ENCODE measurements at places on chromosomes 5 and 9.

- DNase-seq = peak; percentile 44
Measured at GRCh38 chr9:16866587-16866986, 3.9 kb downstream of the BNC2 start.

- no peak for DNase-seq
Measured at GRCh38 chr5:97125125-97125683, 17.2 kb downstream of the LIX1 start.

DNA sequence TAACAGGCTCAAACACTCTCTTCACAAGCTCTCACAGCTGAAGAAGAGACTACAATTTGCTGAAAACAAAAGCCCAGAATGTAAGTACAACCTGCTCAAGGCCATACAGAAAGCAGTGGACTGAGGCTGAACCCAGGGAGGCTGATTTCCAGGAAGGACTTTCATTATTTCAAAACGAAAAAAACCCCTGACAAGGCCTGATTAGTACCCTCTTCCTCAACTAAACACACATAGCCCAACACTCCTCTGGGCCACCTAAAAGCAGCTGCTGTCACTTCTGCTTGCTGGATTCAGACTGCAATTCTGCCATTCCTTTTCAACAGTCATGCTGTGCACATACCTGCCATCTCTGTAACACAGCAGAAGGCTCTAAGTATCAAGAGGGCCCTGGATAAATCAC is 18.2 kb downstream of the NRG2 start:
- DNase-seq = no peak

GRCh38 chr5:147417135-147417813 is 92.6 kb downstream of the DPYSL3 start:
- DNase-seq = peak; percentile 28

- DNase-seq = no peak
Measured at GRCh38 chr9:567128-567746, 274.3 kb upstream of the DMRT1 start.

GRCh38 chr9:95629585-95629984 is 112.8 kb upstream of the PTCH1 start:
- no peak for DNase-seq

DNA sequence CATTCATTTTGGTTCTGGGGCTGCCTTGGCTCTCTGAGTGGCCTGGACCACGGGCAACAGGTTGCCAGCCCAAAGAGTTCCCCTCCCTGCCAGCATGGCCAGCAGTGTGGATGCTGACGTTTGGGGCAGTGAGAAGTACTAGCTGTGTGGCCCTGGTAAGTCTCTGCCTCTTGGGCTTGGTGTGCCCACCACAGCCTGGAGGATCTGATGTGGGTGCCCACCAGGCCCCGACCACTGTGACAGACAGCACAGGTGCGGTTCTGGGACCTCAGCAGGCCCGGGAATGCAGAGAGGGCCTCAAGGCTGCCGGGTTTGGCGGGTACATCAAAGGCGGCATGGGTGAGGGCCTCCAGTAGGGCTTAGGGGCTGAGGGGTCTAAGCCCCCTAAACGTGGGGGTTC is 33.6 kb upstream of the PITX1 start:
- no peak for DNase-seq

- no peak for DNase-seq
Measured at GRCh38 chr5:87650284-87650683, 237.6 kb upstream of the CCNH start.

- peak; percentile 38 for DNase-seq
Measured at GRCh38 chr9:95644377-95644776, 127.6 kb upstream of the PTCH1 start.

GRCh38 chr5:56313596-56313995 is 80.5 kb upstream of the ANKRD55 start:
- DNase-seq = no peak

DNA sequence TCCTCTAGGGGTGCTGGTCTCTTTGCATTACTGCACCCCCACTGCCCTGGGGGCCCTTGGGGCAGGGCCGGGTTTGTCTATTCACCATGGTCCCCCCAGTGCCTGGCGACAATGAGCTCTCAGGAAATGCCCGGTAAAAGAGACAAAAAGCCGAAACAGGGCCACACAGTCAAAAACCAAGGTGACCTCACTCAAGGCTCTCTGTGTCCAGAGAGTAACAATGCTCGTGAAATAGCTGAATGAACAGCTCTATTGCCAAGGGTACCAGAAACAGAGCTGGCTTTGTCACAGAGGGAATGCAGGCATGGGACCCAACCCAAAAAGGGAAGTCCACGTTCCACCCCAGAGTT is 16.0 kb downstream of the SH3PXD2B start:
- no peak for DNase-seq

DNA sequence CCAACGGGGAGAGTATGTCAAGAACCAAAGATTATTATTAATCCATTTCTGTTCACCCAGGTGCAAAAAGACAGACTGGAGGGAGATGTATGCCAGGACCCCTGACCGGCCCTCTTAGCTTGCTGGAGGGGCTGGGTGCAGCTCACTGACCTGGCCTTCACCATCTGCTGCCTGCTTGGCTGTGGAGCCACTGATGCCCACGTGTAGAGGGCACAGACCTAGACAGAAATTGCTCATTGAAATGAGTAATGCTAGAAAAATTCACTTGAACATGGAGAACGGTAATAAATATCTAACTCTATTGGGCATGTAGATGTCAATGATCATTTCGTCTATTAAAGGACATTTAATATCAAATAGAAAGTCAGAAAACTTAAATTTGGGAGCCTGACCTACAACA is 58.8 kb upstream of the ERCC6L2 start:
- DNase-seq = no peak

- DNase-seq = peak; percentile 39
Measured at GRCh38 chr5:126445502-126446174, 22.4 kb downstream of the GRAMD2B start.

DNA sequence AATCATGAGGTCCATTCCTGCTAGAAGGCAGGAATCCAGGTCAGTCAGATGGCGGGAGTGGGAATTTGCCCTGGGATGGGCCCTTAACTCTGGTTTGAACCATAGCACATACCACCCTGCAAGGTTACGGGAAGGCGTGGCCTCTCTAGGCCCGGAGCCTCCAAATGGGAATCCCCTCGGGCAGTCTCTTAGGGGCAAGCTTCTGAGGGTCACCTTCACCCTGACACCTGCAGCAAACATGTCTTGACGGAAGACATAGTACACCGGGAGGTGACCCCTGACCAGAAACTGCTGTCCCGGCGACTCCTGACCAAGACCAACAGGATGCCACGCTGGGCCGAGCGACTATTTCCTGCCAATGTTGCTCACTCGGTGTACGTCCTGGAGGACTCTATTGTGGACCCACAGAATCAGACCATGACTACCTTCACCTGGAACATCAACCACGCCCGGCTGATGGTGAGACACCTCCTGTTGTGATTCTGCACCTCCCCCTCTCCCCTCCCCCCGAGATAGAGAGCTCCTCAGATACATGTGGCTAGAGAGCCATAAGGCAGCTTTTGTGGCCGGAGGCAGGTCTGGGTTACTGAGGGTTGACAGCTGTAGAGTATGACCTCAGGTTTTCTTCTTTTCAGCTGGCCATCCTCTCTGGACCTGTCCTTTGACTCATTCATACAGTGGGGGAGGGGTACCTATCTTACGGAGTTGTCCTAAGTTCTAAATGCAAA is 957 bp downstream of the PRELID1 start:
- peak; percentile 39 for DNase-seq

GRCh38 chr9:125638239-125639045 is 68.6 kb downstream of the MAPKAP1 start:
- DNase-seq = no peak

GRCh38 chr9:77488439-77489126 is 159.5 kb downstream of the GNA14 start:
- peak; percentile 47 for DNase-seq

GRCh38 chr5:103410172-103410571 is 151.6 kb downstream of the MACIR start:
- DNase-seq = no peak

- no peak for DNase-seq
Measured at GRCh38 chr9:7178729-7179128, 421.0 kb downstream of the KDM4C start.

- DNase-seq = no peak
Measured at GRCh38 chr5:154395407-154396106, 50.2 kb upstream of the SAP30L start.

DNA sequence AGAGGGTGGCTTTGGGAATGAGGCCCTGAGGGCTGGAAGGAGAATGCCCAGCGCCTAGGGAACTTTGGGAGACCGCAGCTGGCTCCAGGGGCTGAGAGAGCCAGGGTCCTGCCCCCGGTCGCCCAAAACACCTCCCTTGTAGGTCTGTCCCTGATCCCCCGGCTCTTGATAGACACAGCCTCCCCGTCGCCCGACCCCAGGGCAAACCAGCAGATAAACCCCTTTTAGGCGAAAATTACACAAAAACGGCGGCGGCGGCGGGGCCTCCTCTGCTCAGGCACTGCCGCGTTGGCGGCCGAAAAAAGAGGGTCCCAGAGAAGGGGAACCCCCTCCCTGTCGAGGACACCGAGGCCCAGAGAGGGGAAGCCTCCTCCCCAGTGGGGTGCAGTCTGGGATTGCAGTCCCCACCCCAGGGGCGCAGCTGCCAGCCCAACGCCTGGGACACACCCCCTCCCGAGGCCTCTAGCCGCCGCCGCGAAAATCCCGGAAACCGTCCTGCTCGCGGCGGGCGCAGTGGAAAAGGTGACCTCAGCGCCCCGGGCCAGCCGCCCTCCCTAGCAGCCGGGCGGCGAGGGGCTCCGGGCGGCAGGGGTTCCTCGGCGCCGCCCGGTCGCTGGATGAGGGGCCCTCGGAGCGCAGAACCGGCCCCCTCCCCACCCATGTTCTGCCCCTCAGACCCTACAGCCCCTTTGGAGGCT is 3.1 kb upstream of the BARX1 start:
- DNase-seq = no peak

- peak; percentile 53 for DNase-seq
Measured at GRCh38 chr5:158832096-158832685, 267.5 kb downstream of the EBF1 start.

- peak; percentile 73 for DNase-seq
Measured at GRCh38 chr9:91711755-91712601, 238.1 kb downstream of the ROR2 start.

GRCh38 chr5:154479160-154479943 is 1.3 kb upstream of the HAND1 start:
- DNase-seq = no peak

GRCh38 chr5:109373932-109374331 is 35.8 kb downstream of the PJA2 start:
- no peak for DNase-seq

DNA sequence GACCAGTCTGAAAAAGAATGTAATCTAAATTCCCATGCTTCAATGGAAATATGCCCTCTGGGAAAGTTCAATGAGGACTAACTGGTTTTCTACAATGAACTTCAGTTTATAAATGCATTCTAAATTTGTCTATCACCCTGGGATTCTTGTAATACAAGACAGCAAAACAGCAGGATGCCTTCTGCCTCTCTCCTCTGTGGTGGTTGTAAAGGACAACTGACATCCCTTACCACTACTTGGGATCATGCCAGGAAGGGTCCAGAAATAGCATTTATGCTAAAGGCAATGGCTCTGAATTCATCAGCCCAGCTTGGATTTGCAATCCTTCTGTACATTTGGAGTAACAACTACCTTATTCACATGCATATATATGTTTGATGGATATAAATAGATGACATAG is 97.3 kb upstream of the ADAMTS16 start:
- DNase-seq = no peak

DNA sequence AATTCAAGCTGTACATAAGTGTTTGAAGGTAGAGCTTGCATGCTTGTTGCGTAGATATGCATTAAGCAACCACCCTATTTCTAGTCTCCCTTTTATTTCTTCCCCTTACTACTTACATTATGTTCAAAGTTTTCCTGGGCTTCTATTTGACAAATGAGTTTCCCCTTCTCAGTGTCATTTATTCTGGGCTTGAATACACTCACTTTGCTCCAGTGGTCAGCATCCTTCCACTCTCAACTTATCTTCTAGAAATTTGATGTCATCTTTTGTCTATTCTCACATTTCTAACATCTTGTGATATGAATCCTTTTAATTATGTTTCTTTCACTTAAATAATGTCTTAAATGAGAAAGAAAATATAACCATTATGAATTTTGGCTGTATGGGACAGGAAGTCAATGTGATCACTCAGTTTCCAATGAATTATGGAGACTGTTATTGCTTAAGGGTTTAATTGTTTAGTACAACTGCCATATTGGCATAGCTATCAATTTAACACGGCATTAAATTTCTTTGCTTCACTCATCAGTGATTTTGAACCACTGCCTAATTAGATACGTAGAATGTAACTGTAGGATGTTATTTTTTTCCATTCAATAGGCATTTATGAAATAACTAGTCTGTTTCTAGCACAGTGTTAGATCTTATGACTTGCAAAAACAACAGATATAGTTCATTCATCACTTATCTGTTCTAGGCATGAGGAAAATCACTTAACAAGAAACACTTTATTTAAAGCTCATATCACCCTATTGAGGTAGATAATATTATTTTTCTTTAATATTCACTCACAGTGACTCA is 105.5 kb upstream of the CDH12 start:
- no peak for DNase-seq

DNA sequence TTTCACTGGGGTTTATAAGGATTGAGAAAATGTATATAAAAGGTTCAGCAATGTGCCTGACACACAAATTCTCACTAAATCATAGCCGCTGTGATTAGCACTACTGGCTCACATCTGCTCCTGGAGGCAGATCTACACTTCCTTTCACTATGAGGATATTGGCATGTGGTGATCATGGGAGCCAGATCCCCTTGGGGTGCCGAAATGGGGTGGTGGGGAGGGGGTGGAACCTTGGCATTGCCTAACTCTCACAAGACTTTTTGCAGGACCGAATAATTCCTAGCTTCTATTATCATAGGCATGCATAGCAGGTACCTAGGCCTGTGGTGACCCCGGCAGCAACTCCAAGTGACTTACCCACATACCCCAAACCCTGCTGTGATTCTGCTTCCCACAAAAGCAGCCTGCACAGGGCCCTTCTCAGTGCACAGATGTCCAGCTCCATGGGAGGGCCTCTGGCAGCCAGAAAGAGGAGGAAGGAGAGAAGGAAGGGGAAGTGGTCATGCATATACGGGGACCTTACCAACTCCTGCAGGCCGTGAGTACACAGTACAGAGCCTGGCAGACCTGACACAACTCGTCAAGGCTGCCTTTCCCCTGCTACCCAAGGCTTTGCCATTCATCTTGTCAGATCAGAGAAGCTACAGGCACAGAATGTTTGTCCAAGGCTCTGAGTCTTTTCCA is 61.3 kb upstream of the IQGAP2 start:
- DNase-seq = no peak

DNA sequence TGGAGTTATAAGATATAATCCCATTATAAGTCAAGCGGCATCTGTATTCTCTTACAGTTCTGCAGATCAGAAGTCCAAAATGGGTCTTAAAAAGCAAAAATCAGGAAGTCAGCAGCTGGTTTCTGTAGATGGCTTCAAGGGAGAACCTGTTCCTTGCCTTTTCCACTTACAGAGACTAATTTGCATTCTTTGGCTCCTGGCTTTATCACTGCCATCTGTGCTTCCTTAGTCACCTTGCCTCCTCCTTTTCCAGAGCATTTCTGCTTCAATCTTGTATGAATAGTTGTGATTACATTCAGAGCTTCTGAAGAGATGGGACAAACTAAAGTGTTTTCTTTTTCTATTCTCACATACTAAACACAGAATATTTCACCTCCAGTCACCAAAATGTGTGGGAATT is 647.3 kb upstream of the GRAMD2B start:
- DNase-seq = no peak

Measured in fibroblast of skin of abdomen (primary cell).